Stimulated activated CD4-positive, alpha-beta T cell treated with anti-CD3 and anti-CD28 coated beads, TNF-alpha, amount 100 ng/mL, for 1 hour (primary cell): ENCODE measurements at places on chromosomes 1 and 21.

- no peak for DNase-seq
These were observed 38.0 kb downstream of the LAMC1 start for GRCh38 chr1:183061194-183061593.

- no peak for DNase-seq
These were observed 9.3 kb downstream of the SLC25A24 start for GRCh38 chr1:108190686-108191416.

- DNase-seq, result no peak
These were observed 2.5 kb upstream of the C1QA start for GRCh38 chr1:22633697-22634463.

DNA sequence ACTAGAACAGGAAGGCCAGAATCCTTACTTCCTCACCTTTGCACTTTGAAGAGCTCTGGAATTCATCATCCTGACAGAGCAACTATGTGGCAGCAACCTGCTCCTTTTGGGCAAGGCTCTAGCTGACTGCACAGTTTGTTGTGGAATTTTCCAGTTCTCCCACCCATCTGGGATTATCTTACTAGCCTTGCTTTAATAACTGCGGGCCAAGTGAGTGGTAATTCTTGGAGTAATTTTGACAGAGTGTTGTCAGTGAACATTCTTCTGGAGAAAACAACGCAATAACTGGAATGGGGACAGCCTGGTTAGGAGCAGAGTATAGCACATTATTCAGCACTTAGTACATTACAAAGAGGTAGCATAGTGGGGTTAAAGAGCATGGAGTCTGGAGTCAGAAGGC, 75.3 kb downstream of the NTMT2 start:
- no peak for DNase-seq

- DNase-seq, result no peak
These were observed 326.1 kb downstream of the ASTN1 start for GRCh38 chr1:176838276-176838995.

DNA sequence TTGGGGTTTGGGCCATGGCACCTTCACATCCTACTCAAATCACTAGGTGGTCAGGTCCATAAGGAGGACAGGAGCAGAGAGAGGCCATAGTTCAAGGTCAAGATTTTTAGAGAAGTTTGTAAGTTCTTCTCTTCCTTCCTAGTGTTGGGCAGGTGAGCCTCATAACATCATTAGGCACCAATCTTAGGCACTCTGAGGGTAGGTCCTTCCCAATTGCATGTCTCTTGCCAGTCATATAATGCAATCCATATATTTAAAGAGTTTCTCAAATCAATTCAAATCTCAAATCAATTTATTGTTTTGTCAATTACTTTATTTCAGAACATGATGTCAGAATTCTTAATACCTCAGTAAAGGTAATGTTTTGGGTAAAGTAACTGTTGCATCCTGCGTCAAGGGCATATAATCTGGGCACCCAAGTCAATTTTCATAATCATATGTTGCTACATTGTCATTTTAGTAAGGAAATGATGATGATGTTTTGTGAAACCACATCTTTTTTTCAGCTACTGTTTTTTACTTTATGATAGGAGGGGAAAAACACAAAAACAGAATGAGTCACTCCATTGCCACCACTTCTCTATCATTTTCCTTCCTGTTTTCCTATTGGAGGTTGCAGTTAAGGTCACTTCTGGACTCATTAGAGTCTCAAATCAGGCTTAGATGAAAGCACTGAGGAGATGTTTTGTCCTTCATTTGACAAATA, 122.7 kb downstream of the UCHL5 start:
- no peak for DNase-seq

- DNase-seq, result no peak
These were observed 107.6 kb upstream of the ETV3 start for GRCh38 chr1:157245823-157246222.

- DNase-seq, result no peak
These were observed 512.2 kb downstream of the LTN1 start for GRCh38 chr21:28480470-28480869.

DNA sequence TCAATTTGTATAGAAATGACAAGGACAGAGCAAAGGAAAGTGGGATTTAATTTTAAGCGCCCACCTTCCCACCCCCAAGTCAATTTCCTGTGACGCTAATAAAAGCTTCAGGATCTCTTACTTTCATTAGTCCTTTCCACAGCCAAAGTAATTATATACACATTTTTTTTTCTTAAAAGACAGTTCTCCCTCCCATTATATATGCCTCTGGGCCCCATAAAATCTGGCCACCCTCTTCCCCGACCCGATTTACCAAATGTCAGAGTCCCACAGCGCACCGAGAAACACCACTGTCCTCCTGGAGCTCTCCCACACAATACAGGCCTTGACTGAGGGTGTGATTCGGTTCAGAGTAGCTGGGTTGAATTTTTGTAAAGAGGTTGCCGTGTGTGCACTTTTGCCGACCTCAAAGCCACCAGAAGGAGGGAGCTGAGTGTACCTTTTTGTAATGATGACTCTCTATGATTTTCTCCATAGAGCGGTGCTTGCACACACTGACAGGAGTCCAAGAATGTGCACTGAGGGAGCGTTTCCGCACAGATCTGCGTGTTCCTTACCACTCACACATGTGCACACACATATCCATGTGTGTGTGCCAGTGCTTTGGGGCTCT, 26.2 kb upstream of the IL10 start:
- DNase-seq, result no peak

GRCh38 chr1:215606564-215607168, 39.6 kb downstream of the KCTD3 start:
- DNase-seq, result no peak

DNA sequence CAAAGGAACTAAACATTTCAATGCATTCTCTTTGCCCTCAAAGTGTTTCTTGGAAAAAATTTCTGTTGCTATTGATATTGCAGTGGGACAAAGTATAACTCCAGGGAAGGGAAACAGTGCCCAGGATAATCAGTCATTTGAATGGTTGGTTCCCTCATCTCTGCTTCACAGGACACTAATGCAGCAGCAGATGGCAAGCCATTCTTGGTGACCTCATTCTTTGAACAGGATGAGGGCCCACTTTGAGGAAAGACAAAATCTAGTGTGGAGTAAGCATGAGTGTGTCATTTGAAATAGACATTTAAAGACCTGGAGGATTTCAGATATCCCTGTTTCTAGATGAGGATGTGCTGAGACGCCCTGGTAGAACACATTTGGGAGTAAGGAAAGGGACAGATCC, 32.3 kb downstream of the CHRM3 start:
- DNase-seq, result no peak

DNA sequence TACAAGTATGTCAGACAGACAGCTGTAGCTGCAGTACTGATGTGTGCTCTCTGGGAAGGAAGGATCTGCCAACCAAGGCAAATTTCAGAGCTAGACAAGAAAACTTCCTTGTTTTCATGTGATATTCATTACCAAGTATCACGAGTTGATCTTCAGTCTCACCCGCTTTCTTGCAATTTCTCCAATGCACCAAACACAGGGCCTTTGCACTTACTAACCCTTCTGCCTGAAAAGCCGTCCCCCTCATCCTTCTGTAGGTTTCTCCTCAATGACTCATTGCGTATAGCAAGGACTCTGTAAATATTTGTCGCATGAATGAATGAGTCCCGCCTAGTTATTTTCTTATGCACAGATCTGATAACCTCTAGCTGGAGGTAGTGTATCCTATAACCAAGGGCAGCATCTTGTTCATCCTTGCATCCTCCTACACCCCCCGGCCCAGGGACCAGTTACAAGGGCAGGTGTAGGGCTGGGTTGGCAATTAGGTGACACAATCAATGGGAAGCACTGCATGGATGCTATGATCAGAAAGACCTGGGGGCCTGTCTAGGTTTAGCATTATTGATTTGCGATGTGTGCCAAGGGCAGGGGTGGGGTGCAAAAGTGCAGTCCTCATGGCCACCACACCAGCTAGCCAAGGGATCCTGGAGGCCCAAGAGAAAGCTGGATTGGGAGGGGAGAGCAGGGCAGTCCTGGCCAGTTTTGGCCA, 51.4 kb upstream of the GPR157 start:
- DNase-seq, result no peak

DNA sequence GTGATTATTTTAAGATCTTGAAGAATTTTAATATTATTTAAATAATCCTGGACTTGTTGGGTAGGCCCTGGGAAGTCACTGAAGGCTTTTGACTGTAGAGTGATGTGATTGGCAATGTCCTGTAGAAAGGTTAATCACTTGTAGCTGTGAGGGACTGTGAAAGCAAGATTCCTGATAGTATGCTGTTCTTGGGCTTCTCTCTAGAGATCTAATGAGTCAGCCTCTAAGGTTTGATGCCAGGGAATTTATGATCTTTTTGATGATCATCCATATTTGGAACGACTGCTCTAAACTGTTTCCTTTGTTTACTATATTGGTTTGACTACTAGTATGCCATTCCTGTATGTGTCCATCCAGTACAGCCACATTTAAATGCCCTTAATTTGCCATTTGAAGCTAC, 56.5 kb downstream of the CAMSAP2 start:
- no peak for DNase-seq

GRCh38 chr1:19799230-19800075, at the start of gene TMCO4:
Gene TMCO4, minus strand, starts transcription at chr1:19799916. Its CDS starts 19,158 bp downstream, at chr1:19780758.
- DNase-seq, result peak; percentile 15

DNA sequence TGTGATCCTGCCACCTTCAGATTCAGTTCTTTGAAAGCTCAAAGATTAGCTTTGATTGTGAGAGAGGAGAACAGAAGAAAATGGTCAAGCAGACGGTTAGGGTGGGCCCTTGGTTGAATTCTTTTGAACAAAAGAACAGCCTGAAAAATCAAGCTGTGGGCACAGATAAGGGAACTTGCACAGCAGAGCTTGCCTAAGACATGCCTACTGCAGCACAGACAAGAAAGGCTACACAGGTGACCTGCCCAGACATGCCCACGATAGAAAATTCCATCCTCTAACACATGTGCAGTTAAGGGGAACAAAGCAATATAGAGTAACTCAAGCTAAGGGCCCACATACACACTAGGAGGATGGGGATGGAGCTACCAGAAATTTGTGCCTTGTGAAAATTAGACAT, 512.5 kb upstream of the LRRC7 start:
- no peak for DNase-seq

DNA sequence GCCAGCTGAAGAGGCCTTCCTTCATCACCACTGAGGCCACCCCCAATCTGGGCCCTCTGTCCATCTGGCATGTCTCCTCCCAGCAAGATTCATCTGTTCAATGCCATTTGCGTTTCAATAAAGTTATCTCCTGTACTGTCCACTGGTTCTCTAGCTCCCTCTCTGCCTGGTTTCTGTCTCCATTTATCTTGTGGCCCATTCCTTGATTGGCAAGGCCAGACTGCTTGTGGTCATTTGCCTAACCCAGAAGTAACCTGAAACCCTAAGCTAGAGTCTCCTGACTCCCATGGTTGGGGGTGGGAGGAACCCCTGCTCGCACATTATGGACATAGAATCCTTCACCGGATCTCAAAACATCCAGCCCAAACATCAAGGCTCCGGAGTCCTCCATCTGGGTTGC, 2.1 kb upstream of the IPO9 start:
- no peak for DNase-seq

DNA sequence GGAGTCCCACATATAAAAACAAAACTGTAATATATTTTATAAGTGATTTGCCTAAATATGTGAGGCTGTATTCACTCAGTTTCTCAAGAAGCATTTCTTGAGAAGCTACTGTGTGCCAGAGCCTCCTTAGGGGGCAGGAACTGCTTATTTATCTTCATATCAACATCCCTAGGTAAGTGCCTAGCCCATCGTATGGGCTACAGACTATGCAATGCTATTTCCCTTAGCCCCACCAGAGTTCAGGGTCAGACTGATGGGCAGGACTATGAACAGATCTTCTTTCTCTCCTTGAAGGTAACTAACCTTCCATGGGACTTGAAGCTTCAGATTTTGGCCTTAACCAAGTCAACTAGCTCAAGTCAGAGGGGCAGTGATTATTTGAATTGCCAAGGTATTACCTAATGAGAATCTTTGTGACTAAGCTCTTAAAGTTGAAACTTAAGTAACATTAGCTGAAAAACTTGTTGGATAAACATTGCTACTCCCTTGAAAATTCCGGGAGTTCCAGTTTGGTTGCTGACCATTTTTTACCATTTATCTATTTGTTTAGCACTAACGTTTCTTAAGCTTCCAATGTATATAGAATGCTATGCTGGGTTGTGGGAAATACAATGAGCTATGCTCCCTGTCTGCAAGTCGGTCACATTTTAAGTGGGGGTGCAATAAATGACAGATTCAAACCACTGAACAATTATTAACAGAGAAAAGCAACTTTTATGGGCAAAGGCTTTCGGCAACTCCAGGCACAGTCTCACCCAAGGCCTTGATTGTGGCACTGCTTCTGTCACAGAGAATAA, 85.2 kb downstream of the GPR88 start:
- DNase-seq, result no peak

- no peak for DNase-seq
These were observed 2.7 kb upstream of the NHLH1 start for GRCh38 chr1:160363951-160364735.

- no peak for DNase-seq
These were observed 29.6 kb downstream of the VANGL2 start for GRCh38 chr1:160429702-160430535.

- no peak for DNase-seq
These were observed 11.4 kb upstream of the PCBP3 start for GRCh38 chr21:45632160-45632559.

- no peak for DNase-seq
These were observed 5.0 kb downstream of the MTR start for GRCh38 chr1:236800002-236800620.

GRCh38 chr1:189697113-189697512, 780.6 kb downstream of the BRINP3 start:
- DNase-seq, result no peak

DNA sequence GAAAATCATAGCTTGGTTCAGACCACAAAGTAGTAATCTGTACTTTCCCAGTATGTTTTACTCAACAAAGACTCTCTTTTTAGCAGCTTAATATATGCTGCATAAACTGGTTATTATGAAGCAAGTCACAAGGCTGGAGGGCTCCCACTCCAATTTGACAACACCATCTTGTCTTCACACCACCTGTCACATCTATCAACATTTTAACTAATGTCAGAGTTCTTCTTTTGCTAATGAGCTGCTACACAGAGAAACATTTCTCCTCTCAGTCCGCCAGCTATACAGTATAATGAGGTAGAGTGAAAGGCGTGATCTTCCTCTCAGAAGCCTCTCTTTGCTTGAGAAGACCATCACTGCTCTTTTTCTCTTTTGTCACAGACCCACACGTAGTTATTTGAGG, 230.1 kb downstream of the BARHL2 start:
- no peak for DNase-seq

- DNase-seq, result no peak
These were observed 470.4 kb upstream of the B3GALT2 start for GRCh38 chr1:193656841-193657240.

GRCh38 chr1:194658090-194658439, 1471.7 kb upstream of the B3GALT2 start:
- no peak for DNase-seq

GRCh38 chr1:208807446-208808127, 563.4 kb upstream of the PLXNA2 start:
- DNase-seq, result no peak
